ENCODE measurements at places on chromosomes 2 and 18.

DNA sequence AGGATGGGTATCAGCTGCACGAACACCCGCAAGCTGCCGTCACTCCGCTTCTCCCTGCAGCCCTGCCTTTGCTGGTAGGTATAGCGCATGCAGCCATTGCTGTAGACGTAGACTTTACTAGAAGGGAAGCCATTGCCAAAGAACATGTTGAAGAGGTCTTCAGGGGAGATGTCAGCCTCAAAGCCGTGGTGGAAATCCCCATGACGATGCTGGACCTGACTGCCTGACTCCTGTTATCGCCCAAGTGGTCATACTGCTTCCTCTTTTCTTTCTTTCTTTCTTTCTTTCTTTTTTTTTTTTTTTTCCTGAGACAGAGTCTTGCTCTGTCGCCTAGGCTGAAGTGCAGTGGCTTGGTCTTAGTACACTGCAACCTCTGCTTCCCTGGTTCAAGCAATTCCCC, 68.7 kb upstream of the SPRED2 start:
- DNase-seq = no peak

- no peak for DNase-seq
Observed at GRCh38 chr2:204510709-204511420, 34.4 kb upstream of the PARD3B start.

- DNase-seq = no peak
Observed at GRCh38 chr2:74707837-74708236, 53.8 kb downstream of the SEMA4F start.

GRCh38 chr18:23106575-23106974, 28.7 kb upstream of the CABLES1 start:
- DNase-seq = no peak

DNA sequence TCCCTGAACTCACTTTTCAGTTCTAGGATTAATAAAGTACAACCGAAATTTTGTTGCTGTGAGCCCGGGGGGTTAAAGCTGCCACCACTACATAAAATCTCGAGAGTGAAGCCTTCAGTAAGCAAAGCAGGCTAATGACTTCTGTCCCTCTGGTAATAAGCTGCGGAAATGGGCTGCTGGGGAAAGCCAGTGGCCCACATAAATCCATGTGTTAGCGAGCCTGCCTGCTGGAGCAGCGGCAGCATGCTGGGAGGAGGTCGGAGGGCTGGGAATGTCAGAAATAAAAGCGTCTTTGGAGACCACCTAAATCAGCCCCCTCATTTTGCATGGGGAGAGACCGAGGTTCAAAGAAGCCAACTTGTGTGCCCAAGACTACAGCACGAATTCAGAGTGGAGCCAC, 371.7 kb downstream of the TNS1 start:
- DNase-seq = no peak

- DNase-seq = no peak
Observed at GRCh38 chr2:227436436-227437174, 35.4 kb upstream of the AGFG1 start.

GRCh38 chr18:31511098-31511497, 13.1 kb downstream of the DSG2 start:
- no peak for DNase-seq

DNA sequence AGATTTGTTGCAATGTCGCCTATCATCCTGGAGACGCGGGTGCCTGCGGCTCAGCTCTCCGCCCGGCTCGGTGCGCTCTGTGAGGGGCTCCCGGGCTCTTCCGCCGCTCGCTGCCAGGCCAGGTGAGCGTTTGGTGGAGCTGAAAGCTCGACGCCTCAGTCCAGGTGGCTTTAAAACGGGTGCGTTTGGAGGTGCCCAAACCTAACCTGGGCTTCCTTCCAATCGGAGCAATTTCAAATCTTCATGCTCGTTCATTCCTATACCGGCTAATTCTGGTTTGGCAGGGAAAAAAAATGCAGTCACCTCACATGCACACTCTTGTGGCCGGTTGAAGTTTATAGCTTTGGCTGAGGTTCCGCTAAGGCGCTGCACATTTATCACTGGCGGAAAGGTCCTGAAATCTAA, at the start of gene SLC16A14:
SLC16A14 (minus strand) TSS at position 274 of the 405 bp plus-strand sequence. CDS start 9,572 bp downstream, outside the sequence.
- no peak for DNase-seq

GRCh38 chr2:99631700-99632099, 141.9 kb upstream of the REV1 start:
- no peak for DNase-seq

- no peak for DNase-seq
Observed at GRCh38 chr2:80135001-80135400, 169.6 kb downstream of the LRRTM1 start.

- no peak for DNase-seq
Observed at GRCh38 chr2:10307561-10308156, 5.0 kb downstream of the HPCAL1 start.

DNA sequence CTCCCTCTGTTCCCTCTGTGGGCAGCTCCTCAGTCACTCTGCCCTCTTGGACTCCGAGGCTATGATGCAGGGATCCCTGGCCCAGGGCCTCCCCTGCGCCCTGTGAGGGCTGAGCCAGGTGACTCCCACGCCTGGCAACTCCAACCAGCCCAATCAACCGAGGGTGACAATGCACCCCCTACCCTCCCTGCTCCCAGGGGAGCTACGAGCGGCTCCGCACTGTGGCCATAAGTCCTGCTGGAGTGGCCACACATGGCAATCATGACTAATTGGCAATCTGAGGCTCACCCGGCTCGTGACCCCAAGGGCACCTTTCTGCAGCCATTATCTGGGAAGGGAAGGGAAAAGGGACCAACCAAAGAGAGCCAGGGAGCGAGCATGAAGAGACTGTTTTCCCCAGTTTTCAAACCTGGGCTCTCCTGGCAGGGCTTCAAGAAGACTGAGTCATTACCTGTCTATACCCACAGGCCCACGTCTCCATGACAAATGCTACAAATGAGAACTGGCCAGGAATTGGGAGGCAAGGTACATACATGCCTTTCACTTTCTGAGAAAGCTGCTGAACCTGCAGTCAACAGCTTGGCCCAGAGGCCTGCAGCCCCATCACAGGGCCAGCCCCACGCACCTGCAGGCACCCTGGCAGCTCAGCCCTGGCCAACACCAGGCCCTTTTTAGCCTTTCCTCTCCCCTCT, 45.1 kb downstream of the RPL31 start:
- no peak for DNase-seq

- DNase-seq = peak; percentile 80
Observed at GRCh38 chr2:42959234-42960001, 167.0 kb upstream of the HAAO start.

GRCh38 chr2:53429901-53430300, 337.7 kb upstream of the CHAC2 start:
- no peak for DNase-seq

GRCh38 chr2:15561574-15562344, 625 bp upstream of the NBAS start:
- DNase-seq = no peak

- no peak for DNase-seq
Observed at GRCh38 chr2:218540015-218540414, 28.1 kb downstream of the USP37 start.

GRCh38 chr2:10255189-10256030, 47.3 kb upstream of the HPCAL1 start:
- no peak for DNase-seq

- peak; percentile 95 for DNase-seq
Observed at GRCh38 chr2:10285556-10286198, 17.0 kb upstream of the HPCAL1 start.

DNA sequence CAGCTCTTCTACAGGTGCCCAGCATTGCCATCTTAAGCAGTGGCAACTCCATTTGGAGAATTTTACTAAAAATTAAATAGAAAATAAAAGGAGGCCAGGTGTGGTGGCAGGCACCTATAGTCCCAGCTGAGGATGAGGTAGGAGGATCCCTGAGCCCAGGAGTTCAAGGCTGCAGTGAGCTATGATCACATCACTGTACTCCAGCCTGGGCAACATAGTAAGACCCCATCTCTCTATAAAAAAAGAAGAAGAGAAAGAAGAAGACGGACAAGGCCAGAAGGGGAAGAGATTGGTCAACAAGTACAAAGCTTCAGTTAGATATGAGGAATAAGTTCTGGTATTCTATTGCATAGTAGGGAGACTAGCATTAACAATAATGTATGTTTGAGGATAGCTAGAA, 21.7 kb upstream of the HNRNPA3 start:
- no peak for DNase-seq

- no peak for DNase-seq
Observed at GRCh38 chr2:18123211-18123570, 244.7 kb downstream of the KCNS3 start.

- no peak for DNase-seq
Observed at GRCh38 chr18:77099485-77100370, 32.9 kb downstream of the MBP start.

DNA sequence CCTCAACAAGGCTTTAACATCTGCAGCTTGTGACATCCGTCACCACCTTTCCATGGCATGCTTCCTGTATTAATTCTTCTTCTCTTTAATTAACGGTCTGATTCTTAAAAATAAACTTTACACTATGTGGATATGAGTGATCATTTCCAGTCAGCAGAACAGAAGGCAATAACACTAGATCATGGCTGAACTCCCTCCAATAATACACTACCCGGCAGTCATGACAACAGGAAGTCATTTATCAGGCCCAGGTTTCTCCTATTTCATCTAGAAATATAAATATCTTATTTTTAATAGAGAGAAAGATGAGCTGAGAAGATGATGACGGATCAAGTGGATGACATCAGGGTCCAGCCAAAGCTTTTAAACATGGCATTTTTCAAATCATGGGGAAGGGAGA, 792.2 kb downstream of the SLC4A3 start:
- DNase-seq = no peak

- no peak for DNase-seq
Observed at GRCh38 chr18:6576718-6577375, 152.7 kb upstream of the ARHGAP28 start.

DNA sequence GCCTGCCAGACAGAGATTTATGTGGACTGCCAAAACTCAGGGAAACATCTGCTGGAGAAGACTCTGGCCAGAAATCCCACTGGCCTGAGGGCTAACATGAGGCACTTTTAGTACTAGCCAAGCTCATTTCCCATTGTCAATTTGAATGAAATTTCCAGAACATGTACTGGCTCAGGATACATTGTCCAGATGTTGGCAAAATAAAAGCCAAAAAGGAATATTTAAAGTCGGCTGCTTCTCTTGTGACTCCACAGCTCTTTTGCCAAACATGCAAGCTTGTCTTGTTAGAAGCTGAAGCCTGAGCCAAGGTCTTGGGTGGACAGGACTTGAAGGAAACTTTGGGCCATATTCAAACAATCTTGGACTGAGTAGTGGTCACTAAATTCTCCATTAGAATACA, 215.5 kb downstream of the NCKAP5 start:
- no peak for DNase-seq

DNA sequence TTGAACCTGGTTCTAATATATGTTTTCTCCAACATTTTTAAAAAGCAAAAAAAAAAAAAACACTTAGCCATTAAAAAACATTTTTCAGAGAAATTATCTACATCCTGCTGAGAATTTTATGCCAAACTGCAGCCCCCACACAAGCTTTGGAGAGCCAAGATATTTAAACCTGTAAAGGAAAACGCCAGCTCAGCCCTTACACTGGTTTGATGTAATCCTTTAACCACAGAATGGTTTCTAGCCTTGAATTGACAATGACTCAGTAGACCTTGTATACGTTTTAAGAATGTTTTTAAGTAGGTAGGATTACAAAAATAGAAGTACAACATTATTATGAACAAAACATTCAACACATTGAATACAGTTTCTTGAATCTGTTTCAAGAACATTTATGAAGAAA, 113.6 kb downstream of the BABAM2 start:
- DNase-seq = no peak

- DNase-seq = peak; percentile 38
Observed at GRCh38 chr2:127157651-127158485, 50.9 kb upstream of the BIN1 start.

- no peak for DNase-seq
Observed at GRCh38 chr18:9712611-9713010, 4.5 kb downstream of the RAB31 start.

DNA sequence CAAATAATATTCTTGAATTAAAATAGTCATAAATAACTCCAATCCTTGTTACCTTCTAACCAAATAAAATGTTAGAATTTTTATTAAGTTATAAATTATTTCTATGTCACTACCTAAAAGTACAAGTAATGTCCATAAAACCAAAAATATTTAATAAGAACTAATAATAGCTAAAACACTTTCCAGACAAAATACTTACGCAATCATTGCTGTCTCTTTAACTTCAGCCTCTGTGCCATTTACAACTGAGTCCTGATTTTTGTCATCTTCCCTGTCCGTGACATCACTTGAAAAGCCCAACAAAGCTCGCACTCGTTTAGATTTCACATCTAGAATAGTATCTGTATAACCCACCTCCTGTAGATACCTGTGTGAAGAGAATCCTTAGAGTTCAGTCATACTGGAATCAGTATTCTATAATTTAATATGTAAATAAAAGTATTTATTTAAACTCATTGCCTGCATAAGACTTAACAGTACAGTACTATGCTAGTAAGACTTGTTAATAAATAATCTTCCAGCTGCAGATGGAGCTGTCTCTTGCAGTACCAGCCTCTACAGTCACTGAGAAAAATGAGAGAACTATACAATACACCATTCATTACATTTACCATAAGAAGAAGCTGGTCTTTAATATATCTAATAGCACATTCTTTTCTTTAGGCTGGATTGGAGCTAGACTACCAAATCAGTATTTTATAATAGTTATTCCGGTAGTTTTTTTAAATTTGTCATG, 63.8 kb downstream of the STRN start:
- no peak for DNase-seq

DNA sequence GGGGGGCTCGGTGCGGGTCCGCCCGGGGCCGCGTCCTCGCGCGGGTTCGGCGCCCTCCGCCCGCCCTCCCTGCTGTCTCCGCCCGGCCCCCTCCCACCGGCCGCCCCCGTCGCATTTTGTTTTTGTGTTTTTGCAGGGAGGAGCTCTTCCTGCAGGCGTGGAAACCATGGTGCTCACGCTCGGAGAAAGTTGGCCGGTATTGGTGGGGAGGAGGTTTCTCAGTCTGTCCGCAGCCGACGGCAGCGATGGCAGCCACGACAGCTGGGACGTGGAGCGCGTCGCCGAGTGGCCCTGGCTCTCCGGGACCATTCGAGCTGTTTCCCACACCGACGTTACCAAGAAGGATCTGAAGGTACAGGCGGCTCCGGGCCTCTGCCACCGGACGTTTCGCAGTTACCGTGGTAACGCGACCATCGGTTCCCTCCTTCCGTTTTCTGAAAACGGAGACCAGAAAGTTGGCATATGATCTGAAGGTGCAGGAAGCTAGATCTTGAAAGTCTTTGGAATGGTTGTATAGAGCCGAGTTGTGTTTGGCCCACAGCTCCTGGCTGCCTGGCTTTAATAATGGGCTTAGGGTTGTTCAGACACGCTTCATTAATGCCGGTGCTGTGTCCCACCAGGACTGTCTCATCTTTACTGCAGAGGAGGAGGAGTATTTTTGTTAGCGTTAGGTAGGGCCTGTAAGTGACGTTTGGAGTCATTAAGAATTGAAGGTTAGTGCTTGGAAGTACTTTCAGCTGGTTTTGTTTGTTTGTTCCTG, 891 bp downstream of the KDM3A start:
- peak; percentile 62 for DNase-seq

GRCh38 chr2:176103742-176104315, 3.3 kb upstream of the HOXD11 start:
- no peak for DNase-seq

Data from left lobe of liver (tissue), 2 donors.